ENCODE measurements at places on chromosomes 5 and 9.

GRCh38 chr9:82511626-82512025 lies 523.1 kb downstream of the SPATA31D1 start:
- no peak for DNase-seq

- no peak for DNase-seq
Measured at GRCh38 chr5:89087551-89088318, 204.8 kb upstream of the MEF2C start.

- no peak for DNase-seq
Measured at GRCh38 chr9:80004714-80005113, 432.9 kb downstream of the TLE4 start.

DNA sequence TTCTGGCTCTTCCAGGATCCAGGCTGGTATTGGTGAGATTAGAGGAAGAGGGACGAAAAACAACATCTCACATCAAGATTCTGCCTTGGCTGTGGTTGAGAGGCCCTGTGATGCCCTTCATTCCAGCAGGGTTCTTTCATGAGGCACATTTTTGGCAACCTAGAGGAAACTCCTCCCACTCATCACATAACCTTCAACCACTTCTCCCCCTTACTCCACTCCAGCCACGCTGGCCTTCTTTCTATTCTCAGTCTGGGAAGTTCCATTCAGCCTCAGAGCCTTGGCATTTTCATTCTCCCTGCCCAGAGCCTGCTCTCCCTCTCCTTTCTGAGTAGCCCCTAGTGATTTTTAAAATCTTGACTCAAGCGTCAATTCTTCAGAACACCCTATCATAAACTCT lies 337.5 kb downstream of the ZSWIM6 start:
- DNase-seq, result no peak

- no peak for DNase-seq
Measured at GRCh38 chr5:148734518-148734917, 80.2 kb upstream of the HTR4 start.

- DNase-seq, result no peak
Measured at GRCh38 chr5:45491368-45491767, 204.8 kb downstream of the HCN1 start.

GRCh38 chr9:128369024-128369706 lies 2.0 kb upstream of the URM1 start:
- no peak for DNase-seq
